ENCODE measurements at places on chromosomes 12 and 14. TPM values are rescaled to one million over a fixed set of nuclear protein-coding genes. Genes with fewer than 3 reads are reported as not detected.
A peak's percentile ranks its signal among the peaks of the same experiment; 100 is the strongest.

GRCh38 chr14:84129941-84130340 lies 1400.0 kb upstream of the FLRT2 start:
- H3K27ac ChIP-seq, result no peak overlapping the region
- no peaks in the 10 kb centered on the region for H3K4me1 ChIP-seq
- H3K36me3 ChIP-seq, result no peaks in the 10 kb centered on the region
- DNase-seq, result no peak
- H3K27me3 ChIP-seq, result no peaks in the 10 kb centered on the region

GRCh38 chr12:108832730-108833354 lies 24.5 kb downstream of the SSH1 start:
- H3K36me3 ChIP-seq, result no peaks in the 10 kb centered on the region
- peaks cover 18% of the 10 kb centered on the region for H3K4me1 ChIP-seq
- DNase-seq, result peak; percentile 50
- H3K4me3 ChIP-seq, result no peak overlapping the region
- H3K27me3 ChIP-seq, result no peaks in the 10 kb centered on the region

DNA sequence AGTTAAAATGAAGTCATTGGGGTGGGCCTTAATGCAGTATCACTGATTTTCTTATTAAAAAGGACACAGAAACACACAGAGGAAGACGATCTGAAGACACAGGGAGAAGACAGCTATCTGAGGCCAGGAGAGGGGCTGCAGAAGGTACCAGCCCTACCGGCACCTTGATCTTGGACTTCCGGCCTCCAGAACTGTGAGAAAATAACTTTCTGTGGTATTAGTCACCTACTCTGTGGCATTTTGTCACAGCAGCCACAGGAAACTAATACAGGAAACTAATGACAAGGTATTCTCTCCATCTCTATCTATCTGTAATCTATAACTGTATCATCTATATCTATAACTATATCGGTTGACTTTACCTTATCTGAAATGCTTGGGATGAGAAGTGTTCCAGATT lies 1149.5 kb downstream of the BCL11B start:
- no peak overlapping the region for H3K27ac ChIP-seq
- H3K36me3 ChIP-seq, result no peaks in the 10 kb centered on the region
- H3K4me3 ChIP-seq, result no peak overlapping the region

The NTS gene
- total RNA-seq, result 0.64 TPM

GRCh38 chr14:74661726-74662450 lies 49.9 kb upstream of the LTBP2 start:
- no peaks in the 10 kb centered on the region for H3K27me3 ChIP-seq
- no peaks in the 10 kb centered on the region for H3K36me3 ChIP-seq
- no peak overlapping the region for H3K4me3 ChIP-seq
- no peaks in the 10 kb centered on the region for H3K4me1 ChIP-seq
- no peak for DNase-seq

DNA sequence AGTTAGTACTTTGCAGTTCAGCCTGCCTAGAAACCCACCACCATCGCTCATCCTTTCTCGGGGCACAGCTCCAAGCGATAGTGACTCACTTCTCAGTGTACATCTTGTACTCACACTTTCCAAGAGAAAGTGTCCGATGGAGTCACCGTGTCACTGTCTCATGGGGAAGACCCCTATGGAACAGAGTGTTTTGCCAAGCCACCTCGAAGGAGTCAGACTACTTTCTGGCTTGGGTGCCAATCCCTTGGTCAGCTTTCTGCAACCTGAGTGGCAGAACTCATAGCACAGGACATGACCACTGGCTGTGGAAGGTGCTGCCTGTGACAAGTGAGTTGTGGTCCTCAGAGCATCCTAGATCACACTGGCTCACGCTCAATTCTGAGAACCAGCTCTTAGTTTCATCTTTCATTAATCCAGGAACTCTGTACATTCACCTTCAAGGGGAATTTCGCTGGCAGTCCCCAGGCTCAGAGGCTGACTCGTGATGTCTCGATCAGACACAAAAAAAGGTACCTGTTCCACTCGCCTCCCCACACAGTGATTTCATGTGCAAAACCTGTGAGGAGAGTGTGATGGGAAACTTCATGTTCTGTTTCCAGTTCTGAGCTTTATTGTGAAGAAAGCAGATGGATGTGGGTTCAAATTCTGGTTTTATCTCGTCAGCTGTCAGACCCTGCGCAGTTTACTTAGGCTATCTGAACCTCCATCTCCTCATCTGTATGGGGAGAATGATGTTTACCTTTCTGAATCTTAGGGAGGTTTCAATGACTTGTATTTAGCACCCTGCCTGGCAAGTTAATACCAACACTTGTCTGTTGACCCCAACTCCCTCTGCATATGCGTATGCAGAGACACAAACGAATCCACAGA lies 127.3 kb upstream of the CCND2 start:
- no peaks in the 10 kb centered on the region for H3K4me1 ChIP-seq
- DNase-seq, result no peak

DNA sequence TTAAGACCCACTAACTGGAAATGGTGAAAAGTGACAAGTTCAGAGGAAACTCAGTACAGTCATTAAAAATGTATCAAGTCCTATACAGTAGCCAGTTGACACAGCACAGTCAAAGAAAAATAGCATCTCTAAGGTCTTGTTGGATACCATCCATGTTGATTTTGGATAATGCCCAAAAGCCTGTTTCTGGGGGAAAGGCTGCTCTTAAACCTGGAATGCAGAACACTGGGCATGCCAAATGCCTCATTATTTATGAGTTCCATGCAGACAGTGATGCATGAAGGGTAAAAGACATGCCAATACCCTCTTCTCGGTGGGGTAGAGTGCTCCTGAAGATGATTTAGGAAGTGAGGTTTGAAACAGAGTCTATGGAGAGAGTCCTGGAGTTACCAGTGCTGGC lies 29.6 kb downstream of the KCNK13 start:
- no peak for DNase-seq
- no peaks in the 10 kb centered on the region for H3K27me3 ChIP-seq
- H3K4me1 ChIP-seq, result no peaks in the 10 kb centered on the region
- no peak overlapping the region for H3K27ac ChIP-seq

GRCh38 chr14:79660053-79660939 lies 551.0 kb downstream of the DIO2 start:
- no peak overlapping the region for H3K27ac ChIP-seq
- no peaks in the 10 kb centered on the region for H3K4me1 ChIP-seq
- no peak for DNase-seq

The MGP gene
- total RNA-seq, result 1,381 TPM

DNA sequence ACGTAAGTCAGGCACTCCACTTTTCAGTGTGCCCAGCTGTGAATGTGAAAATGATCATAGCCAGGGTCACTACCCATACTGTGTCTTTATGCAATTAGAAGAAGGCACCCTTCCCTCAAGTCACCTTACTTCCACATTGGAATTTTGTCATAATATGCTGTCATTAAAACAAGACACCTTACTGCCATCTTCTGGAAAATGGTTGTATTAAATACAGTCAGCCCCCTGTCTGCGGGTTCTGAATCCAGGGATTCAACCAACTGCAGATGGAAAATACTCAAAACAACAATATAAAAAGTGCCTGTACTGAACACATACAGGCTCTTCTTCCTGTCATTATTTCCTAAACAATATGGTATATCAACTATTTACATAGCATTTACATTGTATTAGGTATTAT lies 70.2 kb upstream of the TBX5 start:
- H3K36me3 ChIP-seq, result no peaks in the 10 kb centered on the region
- no peak overlapping the region for H3K27ac ChIP-seq
- H3K27me3 ChIP-seq, result peaks cover 47% of the 10 kb centered on the region
- no peak for DNase-seq

- H3K27ac ChIP-seq, result peak overlapping the region; percentile 22
- no peaks in the 10 kb centered on the region for H3K36me3 ChIP-seq
- DNase-seq, result no peak
- no peaks in the 10 kb centered on the region for H3K27me3 ChIP-seq
Measured at GRCh38 chr14:69680297-69680696, 68.9 kb downstream of the SUSD6 start.

DNA sequence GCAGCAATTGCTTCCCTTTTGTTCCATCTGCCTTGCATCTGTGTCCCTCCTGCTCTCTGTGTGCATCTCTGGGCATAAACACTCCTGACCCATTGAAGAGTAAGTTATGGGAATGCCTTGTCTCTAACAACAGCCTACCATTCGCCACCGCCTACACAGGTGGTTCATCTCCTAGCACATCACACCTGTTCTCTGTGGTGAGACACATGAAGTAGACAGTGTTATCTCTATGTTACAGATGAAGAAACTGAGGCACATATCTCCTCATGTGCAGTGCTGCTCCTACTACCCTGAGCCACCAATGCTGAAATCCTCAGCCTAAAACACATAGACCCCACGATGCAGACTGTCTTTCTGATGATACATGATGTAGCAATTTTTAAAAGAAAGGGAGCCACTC lies 77.6 kb downstream of the PITPNM2 start:
- H3K4me3 ChIP-seq, result no peak overlapping the region
- no peaks in the 10 kb centered on the region for H3K36me3 ChIP-seq
- no peaks in the 10 kb centered on the region for H3K4me1 ChIP-seq
- no peak overlapping the region for H3K27ac ChIP-seq

DNA sequence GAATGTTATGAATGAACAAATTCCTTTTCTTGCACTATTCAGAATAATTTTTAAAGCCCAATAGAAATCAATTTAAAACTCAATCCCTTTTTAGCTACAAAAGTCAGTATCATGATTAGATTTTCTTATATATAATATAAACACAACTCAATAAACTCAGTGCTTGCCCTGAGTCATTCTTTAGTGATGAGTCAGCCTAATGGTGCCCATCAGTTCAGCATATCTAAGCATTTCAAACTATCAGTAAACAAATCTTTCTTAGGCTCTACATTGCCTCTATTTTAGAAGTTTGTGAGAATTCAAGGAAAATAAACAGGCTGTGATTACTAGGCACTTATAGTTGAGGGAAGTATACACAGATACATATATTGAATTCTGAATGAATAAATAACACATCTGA lies 179.6 kb downstream of the NELL2 start:
- no peaks in the 10 kb centered on the region for H3K4me1 ChIP-seq
- H3K4me3 ChIP-seq, result no peak overlapping the region
- no peak for DNase-seq
- no peaks in the 10 kb centered on the region for H3K36me3 ChIP-seq
- H3K27me3 ChIP-seq, result no peaks in the 10 kb centered on the region

The INHBC gene
- total RNA-seq, result not detected
